ENCODE measurements at places on chromosomes 16 and 17. TPM values are rescaled to one million over a fixed set of nuclear protein-coding genes. Genes with fewer than 3 reads are reported as not detected.

GRCh38 chr17:37318931-37319594, 56.7 kb upstream of the C17orf78 start:
- DNase-seq = no peak

DNA sequence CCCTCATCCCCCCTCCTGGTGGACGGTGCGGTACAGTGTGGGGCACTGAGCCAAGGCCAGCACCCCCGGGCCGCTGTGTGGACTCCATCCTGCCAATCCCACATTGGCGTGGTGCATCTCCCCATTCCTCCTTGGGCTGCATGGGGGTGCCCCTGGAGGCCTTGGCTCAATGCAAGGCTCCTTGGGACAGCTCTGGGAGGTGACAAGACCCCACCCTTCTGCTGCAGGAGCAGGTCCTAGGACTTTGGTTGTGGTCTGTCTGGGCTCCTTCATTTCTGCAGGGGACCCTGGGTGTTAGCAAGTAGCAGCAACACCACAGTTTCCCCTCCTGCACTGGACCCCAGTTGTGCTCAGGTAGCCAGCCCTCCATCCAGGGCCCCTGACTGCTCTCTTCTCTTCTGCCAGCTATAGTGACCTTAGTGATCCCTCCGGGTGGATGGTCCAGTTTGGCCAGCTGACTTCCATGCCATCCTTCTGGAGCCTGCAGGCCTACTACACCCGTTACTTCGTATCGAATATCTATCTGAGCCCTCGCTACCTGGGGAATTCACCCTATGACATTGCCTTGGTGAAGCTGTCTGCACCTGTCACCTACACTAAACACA, 1.3 kb downstream of the PRSS21 start:
- no peak for DNase-seq

DNA sequence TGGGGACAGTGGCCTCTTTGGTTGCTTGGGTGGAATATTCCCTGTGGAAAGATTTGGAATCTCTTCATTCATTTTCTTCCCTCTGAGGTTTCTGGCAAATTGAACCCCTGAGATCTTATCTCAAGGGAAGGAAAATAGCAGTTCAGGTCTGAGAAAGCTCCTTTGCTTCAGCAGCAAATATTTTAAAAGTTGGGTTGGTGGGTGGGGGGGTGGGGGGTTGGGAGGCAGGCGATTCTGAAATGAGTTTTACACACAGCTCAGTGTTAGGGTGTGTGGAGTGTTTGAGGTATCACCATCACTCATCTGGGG, 6.8 kb downstream of the TBX2 start:
- DNase-seq = no peak

- DNase-seq = peak; percentile 90
These were observed 48.3 kb downstream of the HIC1 start for GRCh38 chr17:2102931-2103809.

DNA sequence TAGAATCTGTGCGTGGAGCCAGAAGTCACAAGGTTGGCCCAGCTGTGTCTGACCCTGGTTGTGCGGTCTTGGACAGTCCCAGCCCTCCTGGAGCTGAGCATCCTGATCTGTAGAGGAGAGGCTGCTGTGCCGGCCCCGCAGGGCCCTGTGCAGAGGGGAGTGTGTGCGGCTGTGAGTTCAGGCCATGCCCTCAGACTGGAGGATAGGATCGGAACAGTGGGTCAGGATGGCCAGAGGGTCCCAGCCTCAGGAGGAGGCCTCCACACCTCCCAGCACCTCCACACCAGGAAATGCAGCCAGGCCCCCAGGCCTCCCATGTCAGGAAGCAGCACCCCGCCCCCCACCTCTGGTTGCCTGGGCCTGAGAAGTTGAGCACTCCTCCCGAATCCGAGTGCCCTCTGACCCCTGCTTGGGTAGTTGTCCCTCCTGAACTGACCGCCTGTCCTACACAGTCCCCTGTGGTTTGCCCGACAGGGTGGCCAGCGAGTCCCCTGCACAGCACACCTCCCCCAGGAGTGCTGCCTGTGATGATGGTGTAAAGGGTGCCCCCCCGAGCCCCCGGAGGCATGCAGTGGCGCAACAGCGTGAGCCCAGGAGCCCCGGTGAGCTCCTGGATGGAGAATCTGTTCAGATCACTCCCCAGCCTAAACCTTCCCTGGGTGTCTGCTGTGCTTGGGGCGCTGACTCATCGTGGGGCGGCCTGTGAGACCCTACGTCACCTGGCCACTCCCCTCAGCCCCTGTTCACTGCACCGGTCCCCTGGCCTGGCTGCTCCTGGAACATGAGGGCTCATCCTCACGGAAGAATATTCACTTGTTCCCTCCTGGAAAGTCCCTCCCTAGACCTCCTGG, 285.2 kb downstream of the SEC14L1 start:
- DNase-seq = peak; percentile 87

The TPSG1 gene
- polyA plus RNA-seq = not detected

GRCh38 chr17:45221081-45222013, at the start of gene FMNL1:
Gene FMNL1, plus strand, starts transcription at chr17:45221885. Its CDS starts 240 bp downstream, at chr17:45222125.
- no peak for DNase-seq

The DPEP3 gene
- polyA plus RNA-seq = not detected

The VTN gene
- 1.0 TPM for polyA plus RNA-seq

The PIRT gene
- polyA plus RNA-seq = not detected

DNA sequence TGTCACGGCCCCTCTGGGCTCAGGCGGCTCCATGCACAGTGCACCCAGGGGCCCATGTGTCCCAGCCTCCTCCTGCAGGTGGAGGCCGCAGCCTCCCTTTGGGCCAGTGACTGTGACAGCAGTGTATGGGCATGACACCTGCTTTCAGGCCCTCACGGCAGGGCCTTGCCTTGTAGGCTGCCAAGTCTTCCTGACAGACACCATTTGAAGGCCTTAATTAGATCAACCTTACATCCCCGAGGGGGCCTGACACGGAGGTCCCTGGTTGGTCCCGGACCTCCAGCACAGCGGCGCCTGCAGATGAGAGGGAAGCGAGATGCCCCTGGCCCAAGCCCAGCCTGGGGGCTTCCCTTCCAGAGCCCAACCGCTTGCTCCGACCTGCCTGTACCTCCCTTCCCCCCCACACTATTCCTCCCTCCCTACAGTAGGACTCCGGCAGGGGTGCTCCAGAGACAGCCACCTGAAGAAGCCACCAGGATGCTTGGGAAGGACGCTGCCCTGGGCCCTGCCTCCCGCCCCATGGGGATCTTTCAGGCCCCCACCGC, 31.9 kb downstream of the BAIAP2 start:
- DNase-seq = no peak

The GRAP gene
- 0.13 TPM for polyA plus RNA-seq

DNA sequence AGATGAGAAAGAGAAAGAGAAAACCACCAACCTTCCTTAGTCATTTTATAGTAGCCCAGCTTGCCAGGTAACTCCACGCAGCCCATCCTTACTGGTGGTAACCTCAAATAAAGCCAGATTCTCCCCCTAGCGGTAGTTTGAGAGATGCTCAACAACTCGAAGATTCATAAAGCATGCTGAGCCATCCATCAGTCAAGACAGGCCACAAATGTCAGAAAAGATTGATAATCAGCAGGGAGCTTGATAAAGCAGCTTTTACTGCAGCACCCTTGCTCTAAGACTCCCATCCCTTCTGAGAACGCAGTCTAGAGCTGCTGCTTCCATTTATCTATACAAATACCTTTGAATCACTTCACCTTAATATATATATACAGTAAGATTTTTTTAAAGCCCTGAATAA, 451.5 kb upstream of the HSBP1 start:
- peak; percentile 65 for DNase-seq

The HID1 gene
- polyA plus RNA-seq = 1.7 TPM

The KRTAP9-4 gene
- not detected for polyA plus RNA-seq

DNA sequence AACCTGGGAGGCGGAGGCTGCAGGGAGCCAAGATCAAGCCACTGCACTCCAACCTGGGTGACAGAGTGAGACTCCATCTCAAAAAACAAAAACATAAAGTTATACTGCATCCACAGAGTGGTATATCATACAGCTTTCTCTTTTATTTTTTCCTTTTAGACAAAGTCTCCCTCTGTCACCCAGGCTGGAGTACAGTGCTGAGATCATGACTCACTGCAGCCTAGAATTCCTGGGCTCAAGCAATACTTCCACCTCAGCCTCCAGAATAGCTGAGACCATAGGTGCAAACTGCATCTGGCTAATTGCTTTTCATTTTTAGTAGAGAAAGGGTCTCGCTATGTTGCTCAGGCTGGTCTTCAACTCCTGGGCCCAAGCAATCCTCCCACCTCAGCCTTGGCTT, 10.0 kb upstream of the COPRS start:
- DNase-seq = peak; percentile 26

GRCh38 chr16:48877946-48878345, 268.0 kb upstream of the N4BP1 start:
- DNase-seq = no peak

DNA sequence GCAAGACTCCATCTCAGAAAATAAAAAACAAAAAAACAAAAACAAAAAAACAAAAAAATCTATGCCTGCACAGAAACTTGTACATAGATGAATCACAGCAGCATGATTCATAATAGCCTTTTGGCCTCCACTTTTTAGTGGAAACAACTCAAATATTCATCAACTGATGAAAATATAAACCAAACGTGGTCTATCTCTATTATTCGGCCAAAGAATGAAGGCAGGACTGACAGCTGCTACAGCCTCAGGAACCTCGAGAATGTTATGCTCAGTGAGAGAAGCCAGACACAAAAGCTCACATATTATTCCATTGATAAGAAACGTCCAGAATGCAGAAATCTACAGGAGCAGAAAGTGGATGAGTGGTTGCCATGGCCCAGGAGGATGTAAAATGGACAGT, 19.8 kb downstream of the PPL start:
- peak; percentile 74 for DNase-seq

DNA sequence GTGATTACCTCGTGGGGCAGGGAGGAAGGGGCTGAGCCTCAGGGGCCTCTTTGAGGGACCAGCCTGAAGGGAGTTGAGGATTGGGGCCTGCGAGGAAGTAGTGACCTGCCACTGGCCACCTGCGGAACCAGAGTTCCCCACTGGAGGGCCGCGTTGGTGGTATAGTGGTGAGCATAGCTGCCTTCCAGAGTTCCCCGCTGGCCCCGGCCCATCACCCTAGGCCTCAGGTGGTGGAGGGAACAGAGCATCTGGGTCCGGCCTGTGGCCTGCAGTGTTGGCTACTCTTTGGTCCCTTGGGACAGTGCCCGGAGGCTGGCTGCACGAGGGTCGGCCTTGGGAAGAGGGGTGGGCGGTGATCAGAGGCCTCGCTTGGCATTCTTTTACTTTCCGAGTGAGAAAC, 20.5 kb downstream of the MGAT5B start:
- no peak for DNase-seq

The CORO1A gene
- 16.7 TPM for polyA plus RNA-seq

The FBXW10B gene
- polyA plus RNA-seq = 0.23 TPM

DNA sequence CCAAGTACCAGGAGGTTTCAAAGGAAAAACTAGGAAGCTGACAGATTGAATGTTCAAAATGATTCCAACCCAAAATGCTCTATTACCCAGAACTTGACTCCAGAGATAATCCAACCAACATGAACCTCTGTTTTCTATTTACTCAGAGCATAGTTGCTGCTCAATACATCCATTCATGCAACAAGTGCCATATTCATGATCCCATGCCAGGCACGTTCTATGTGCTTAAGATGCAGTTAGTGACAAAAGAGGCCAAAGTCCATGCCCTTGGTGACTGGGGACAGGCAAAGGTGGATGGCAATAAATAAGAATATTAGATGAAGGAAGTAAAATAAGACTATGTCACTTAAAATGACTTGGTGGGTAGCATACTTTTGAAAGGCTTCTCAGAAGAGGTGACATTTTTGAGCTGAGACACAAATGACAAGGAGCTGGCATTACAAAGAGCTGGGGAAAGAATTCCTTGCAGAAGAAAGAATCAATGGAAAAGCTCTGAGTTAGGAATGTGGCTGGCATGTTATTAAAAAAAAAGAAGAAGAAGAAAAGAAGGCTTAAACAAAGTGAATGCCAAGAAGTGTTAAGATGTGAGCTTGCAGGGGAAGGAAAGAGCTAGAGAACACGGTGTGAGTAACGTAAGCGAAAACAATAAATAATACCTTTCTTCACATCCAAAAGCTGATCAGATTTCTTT, 34.5 kb downstream of the TOX3 start:
- DNase-seq = no peak

The ESRP2 gene
- 0.14 TPM for polyA plus RNA-seq
